Activated naive CD8-positive, alpha-beta T cell treated with anti-CD3 and anti-CD28 coated beads, Interleukin-2, amount 50 U/mL, for 16 hours (primary cell): ENCODE measurements at places on chromosomes 11 and 22.
A peak's percentile ranks its signal among the peaks of the same experiment; 100 is the strongest.

DNA sequence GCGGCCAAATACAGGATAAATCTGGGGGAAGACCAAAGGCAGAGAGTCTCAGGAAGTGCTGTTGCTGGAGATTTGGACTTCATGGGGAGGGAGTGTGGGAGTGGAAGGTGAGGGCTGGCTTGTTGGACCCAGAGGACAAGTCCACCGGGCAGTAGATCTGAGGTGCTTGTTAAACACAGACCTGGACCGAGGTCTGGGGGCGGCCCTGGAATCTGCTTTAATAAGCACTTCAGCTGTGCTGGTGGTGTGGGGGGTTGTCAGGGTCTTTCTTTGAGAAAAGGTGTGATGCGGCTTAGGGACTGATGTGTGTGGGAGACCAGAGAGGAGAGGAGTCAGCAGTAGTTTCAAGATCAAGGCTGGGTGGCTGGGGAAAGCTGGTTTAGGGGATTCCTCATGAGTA, 4.4 kb downstream of the TRMU start:
- no peak for DNase-seq

DNA sequence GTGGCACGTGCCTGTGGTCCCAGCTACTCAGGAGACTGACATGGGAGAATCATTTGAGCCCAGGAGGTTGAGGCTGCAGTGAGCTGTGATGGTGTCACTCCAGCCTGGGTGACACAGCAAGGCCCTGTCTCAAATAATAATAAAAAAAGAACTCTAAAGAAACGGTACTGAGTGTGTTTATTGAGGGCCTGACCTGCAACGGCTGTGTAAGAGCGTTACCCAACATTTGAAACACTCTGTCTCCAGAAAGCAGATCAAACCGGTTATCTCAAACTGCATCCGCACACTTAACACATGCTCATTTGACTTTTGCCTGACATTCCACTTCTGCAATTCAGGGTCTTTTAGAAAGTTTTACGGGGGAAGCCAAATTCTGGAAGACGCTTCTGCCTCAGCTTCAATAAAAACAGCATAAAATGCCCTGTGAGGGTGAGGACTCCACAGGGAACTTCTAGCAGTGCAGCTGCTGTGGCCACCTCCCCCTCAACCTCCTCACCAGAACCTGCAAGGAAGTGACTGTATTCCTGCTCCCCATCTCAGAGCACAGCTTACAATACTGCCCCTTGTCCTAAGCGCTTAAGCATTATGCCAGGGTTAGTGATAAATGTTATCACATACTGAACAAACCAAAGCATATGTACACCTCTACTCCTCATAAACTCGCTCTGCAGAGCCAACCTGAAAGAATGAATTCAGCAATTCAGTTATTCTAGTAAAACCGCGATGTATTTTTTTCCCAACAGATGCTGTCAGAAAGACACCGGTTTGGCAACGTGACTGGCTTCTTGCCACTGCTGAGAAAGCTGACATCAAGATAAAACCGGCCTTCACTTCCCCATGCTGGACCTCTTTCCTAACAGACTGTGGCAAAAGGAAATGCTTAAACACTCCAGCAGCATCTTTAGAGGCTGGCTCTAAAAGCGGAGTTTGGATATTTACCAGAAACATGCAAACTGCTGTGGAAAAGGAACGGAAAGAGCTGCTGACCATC, 52.2 kb downstream of the PRDM10 start:
- no peak for DNase-seq

GRCh38 chr11:78045851-78046485, 17.7 kb upstream of the THRSP start:
- DNase-seq = peak; percentile 53

- no peak for DNase-seq
Measured at GRCh38 chr22:43511276-43511910, 99.6 kb downstream of the MPPED1 start.

DNA sequence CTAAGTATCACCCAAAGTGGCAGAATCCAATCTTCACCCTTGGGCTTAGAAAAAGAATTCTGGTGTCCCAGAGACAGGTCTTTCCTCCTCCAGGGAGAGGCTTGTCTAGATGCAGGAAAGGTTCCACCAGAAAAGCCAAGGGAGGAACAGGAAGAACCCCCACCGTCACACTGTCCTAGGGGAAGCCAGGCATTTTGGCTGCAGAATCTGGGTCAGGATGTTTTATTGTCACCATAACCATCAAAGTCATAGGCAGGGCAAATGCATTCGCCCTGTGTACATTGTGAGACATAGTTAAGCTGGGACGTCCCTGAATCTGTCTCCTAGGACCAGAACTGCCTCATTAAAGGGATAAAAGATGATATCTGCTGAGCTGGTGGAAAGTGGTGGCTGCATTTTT, 590.5 kb downstream of the OPCML start:
- no peak for DNase-seq

DNA sequence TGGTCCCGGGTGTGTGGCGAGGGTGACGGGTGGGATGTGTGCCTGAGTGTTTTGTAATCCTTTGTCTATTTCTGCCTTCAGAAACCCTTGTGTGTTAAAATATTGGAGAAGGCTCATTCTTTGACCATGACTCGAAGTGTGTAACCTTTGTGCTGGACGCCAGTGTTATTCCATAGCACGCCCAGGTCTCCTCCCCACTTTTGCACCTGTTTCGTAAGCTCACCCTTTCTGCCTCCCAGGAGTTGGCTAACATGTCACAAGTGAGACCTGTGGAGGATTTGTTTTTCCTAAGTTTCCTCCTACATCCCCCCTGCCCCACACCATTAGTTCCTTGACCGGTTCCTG, 382 bp downstream of the C11orf54 start:
- no peak for DNase-seq
